Neural crest cell (in vitro differentiated cells): ENCODE measurements at places on chromosomes 11 and 22. TPM values are rescaled to one million over a fixed set of nuclear protein-coding genes. Genes with fewer than 3 reads are reported as not detected.
A peak's percentile ranks its signal among the peaks of the same experiment; 100 is the strongest.

Gene KLHL35
- 9.4 and 11.6 TPM in 2 replicates for total RNA-seq

DNA sequence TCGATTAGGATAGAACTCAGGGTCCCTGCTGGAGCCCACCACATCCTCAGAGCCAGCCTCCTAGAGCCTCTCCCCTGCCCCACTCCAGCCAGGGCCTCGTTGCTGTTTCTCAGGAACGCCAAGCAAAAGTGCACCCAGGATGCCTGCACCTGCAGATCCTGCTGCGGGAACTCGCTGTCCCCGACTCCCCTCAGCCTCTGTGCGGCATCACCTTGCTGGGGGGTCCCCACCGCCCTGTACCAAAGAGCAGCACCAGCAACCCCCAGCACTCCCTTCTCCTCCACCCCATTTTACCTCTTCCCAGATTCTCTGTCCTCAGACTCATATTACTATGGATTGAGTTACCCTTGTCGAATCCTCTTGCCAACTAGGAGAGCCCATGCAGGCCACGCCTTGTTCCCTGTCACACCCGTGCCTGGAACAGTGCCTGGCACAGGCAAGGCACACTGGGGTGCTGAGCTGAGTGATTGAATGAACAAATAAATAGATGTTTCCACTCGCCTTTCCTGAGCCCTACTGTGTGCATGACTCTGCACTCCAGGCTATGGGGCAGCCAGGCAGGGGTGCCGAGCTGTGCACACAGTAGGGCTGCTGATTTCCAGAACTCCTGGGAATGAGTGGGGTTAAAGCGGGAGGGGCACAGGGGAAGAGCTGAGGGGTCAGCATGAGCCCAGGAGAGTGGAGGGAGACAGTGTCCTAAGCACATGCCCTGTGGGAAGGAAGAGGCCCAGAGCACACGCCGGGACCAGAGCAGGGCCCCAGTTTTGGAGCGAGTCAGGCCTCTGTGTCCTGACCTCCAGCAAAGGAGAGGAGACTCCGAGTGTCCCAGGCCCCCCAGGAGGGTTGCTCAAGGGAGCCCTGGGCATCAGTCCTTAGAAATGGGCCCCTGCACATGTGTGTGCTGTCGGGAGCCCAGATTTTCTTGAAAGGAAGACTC, 44.3 kb downstream of the LINC01488 start:
- H3K4me1 ChIP-seq, result peaks cover 17% of the 10 kb centered on the region
- H3K27me3 ChIP-seq, result peaks cover 2% of the 10 kb centered on the region
- DNase-seq, result no peak
- no peak overlapping the region for H3K4me3 ChIP-seq
- H3K27ac ChIP-seq, result no peak overlapping the region

- H3K27me3 ChIP-seq, result no peaks in the 10 kb centered on the region
- no peak overlapping the region for H3K4me3 ChIP-seq
- H3K36me3 ChIP-seq, result no peaks in the 10 kb centered on the region
- H3K27ac ChIP-seq, result no peak overlapping the region
- no peaks in the 10 kb centered on the region for H3K4me1 ChIP-seq
Observed at GRCh38 chr11:60100516-60100915, 12.1 kb downstream of the MS4A2 start.

DNA sequence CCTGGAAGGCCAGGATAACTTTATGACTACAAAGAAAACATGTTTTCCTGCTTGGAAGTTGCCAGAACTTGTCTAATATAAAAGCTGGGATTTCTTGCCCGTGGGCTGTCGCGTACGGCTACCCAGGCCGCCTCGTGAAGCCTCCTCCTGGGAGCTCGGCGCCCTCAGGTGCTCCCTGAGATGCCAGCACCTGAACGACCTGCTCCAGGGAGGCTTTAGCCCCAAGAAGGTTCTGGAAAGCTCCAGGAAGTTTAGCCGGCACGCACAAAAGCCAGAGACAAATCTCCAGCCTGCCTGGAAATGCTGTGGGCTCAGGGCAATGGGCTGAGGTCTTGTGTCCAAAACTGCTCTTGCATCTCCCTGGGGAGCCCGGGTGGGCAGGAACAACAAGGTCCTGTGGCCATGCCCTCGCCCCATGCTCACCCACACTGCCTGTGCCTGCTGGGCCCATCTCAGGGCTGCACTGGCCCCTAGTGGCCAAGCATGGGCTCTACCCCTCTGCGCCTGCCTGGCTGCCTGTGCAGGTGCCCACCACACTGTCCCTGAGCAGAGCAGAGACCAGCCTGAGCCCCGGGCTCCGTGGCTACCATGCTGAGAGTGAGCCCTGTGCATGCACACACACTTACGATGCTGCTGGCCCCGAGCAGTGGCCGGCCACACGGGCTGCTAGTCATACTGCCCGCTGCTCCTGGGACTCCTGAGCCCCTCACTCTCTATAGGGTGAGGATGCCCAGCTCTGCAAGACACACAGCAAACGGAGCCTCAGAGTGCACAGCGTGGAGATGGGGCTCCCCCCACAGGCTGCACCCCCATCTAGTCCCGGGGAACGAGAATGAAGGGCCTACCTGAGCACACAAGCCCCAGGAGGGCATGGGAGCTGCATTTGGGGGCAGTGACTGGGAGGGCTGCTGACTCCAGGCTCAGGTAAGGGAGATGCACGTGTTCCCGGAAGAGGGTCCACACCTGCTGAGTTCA, 4.9 kb upstream of the CELSR1 start:
- no peaks in the 10 kb centered on the region for H3K36me3 ChIP-seq
- H3K4me3 ChIP-seq, result peak overlapping the region; percentile 42
- H3K4me1 ChIP-seq, result peaks cover 17% of the 10 kb centered on the region
- peak; percentile 78 for DNase-seq
- peaks cover 72% of the 10 kb centered on the region for H3K27me3 ChIP-seq

- no peaks in the 10 kb centered on the region for H3K36me3 ChIP-seq
- no peak overlapping the region for H3K4me3 ChIP-seq
- DNase-seq, result no peak
- H3K27ac ChIP-seq, result no peak overlapping the region
Observed at GRCh38 chr11:59841514-59841913, 3.8 kb downstream of the CBLIF start.

DNA sequence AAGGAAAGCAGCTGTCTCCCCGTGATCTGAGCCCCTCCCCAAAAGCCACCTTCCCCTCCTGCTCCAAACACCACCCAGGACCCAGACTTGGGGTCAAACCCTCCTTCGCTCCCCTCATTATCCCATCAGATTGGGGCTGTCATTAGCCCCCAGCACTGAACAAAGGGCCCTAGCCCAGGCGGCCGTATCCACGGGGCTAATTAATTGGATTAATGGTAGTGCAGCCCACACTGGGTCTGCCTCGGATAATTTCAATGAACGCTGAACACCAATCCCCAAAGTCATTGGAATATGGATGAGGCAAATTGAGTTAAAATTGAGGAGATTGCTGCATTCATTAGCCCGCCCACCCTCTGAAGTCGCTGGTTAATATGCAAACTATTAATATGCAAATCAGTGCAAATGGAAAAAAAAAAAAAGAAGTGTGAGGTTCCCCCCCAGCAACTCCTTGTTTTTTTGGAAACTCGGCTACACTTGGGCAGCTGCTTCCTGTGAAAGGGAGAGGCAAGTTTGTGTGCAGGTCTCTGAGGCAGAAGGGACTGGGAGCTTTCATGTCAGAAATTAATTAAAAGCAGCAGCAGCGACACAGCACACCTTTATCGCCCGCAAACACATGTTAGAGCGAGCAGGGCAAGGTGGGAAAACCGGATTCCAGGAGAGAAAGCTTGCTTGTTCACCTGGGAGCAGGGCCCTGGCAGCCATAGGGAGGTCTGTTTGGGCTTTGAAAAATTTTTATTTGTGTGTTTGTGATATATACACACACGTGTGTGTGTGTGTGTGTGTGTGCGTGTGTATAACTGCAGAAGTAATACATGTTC, 517.8 kb downstream of the MIAT start:
- no peak overlapping the region for H3K27ac ChIP-seq
- peaks cover 20% of the 10 kb centered on the region for H3K27me3 ChIP-seq
- peaks cover 17% of the 10 kb centered on the region for H3K4me1 ChIP-seq
- DNase-seq, result no peak
- H3K4me3 ChIP-seq, result no peak overlapping the region

DNA sequence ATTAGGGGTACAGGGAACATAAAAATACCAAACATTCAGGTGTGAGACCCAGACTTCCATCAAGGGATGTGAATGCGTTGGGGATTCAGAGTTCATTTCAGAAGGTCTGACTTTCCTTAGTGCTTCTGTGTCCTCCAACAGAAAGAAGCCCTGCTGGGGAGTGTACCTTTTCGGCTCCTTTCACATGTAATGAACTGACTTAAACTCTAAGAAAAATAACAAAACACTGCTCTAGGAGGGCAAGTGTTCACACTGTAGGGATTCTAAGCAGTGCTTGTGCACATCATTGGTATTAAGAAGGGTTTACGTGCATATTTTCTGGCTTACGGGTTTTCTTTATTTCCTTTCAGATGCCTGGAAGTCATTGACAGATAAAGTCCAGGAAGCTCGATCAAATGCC, 15.7 kb upstream of the TTC36 start:
- DNase-seq, result no peak
- peaks cover 24% of the 10 kb centered on the region for H3K36me3 ChIP-seq
- H3K4me3 ChIP-seq, result no peak overlapping the region
- H3K4me1 ChIP-seq, result no peaks in the 10 kb centered on the region
- no peaks in the 10 kb centered on the region for H3K27me3 ChIP-seq

DNA sequence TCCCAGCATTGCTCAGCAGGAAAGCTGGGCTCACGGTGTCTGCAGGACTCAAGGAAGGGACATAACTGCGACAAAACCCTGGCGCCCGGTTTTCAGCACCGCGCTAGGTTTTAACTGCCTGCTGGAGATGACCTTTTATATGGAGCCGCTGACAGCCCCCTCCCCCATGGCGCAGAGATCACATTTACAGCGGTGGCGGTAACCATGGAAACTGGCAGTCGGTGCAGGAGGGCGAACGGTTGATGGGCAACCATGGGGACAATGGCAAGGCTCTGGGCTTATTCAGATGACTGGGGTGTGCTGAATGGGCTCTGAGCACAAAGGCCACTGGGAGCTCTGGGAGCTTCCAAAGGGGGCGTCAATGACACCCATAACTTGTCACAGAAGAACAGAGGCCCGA, 37.2 kb downstream of the CELSR1 start:
- peak; percentile 75 for DNase-seq
- peaks cover 87% of the 10 kb centered on the region for H3K27me3 ChIP-seq
- H3K4me3 ChIP-seq, result peak overlapping the region; percentile 78
